H54 (cell line): ENCODE measurements at places on chromosomes 1 and 21.
A peak's percentile ranks its signal among the peaks of the same experiment; 100 is the strongest.

- DNase-seq, result no peak
Measured at GRCh38 chr1:6145864-6146410, 34.2 kb downstream of the CHD5 start.

DNA sequence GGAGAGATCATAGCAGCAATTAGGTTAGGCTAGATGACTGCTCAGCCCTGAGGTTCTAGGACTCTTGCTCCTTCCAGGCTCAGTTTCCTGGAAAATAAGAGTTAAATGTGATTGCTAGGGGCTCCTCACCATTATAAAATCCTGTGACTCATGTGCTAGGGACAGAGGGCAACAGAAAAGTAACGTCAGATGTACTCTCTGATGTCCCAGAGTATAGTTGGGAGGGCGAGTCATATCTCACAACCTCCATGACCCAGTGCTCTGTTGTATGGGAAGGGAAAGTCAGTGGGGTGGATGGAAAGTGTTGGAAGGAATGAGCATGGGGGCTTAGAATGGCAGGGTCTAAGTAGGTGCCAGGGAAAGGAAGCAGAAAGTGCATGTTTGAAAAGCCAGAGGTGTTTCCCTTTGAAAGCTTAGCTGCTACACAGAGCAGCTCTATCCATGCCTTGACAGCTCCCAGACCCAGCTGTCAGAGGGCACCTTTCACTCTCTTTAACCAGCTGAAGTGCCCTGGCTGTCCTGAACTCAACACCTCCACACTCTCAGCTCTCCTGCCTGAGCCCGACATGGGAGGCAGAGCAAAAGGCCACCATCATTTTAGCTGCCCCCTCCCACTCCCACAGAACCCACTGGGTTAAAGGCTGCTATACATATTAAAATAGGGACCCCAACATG, 11.6 kb downstream of the GJA5 start:
- no peak for DNase-seq

- no peak for DNase-seq
Measured at GRCh38 chr1:204225841-204226735, 12.3 kb upstream of the GOLT1A start.

GRCh38 chr1:114979278-114979891, 50.2 kb upstream of the TSHB start:
- DNase-seq, result no peak

DNA sequence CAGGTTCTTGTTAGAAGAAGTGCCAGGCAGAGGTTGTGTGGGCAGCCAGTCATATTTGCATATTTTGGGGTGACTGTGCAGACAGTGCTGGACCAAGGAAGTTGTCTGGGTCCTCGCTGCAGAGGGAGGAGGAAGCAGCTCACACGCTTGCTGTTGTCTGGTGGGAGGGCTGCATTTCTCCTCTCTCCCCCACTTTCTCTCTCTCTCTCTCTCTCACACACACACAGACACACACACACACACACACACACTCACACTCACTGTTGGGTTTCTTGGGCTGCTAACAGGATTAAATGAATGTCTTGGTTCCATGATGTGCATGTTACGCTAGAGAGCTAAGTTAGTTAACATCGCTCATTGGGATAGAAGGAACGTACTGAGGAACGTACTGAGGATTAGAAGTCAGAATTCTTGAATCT, 72.9 kb downstream of the AGPAT3 start:
- no peak for DNase-seq

DNA sequence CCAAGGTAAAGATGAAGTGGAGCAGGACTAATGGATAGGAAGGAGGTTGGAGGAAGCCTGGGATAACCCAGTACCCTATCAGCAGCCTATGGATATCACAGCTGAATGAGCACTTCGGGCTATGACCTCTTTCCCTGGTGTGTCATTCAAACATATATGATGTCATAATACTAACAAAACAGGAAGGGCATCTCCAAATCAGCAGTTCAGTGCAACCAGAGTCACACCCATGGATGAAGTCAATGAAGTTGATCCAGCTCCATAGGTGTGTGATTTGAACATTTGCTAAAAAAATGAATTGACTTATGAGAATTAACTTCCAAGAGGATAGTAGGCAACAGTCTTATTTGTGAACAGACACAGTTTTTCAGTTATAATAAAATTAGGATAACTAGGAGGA, 1.7 kb upstream of the C1orf116 start:
- DNase-seq, result no peak

GRCh38 chr1:26719205-26719604, 23.4 kb downstream of the ARID1A start:
- DNase-seq, result no peak

GRCh38 chr1:104295511-104295910, 545.8 kb downstream of the AMY1C start:
- DNase-seq, result no peak

DNA sequence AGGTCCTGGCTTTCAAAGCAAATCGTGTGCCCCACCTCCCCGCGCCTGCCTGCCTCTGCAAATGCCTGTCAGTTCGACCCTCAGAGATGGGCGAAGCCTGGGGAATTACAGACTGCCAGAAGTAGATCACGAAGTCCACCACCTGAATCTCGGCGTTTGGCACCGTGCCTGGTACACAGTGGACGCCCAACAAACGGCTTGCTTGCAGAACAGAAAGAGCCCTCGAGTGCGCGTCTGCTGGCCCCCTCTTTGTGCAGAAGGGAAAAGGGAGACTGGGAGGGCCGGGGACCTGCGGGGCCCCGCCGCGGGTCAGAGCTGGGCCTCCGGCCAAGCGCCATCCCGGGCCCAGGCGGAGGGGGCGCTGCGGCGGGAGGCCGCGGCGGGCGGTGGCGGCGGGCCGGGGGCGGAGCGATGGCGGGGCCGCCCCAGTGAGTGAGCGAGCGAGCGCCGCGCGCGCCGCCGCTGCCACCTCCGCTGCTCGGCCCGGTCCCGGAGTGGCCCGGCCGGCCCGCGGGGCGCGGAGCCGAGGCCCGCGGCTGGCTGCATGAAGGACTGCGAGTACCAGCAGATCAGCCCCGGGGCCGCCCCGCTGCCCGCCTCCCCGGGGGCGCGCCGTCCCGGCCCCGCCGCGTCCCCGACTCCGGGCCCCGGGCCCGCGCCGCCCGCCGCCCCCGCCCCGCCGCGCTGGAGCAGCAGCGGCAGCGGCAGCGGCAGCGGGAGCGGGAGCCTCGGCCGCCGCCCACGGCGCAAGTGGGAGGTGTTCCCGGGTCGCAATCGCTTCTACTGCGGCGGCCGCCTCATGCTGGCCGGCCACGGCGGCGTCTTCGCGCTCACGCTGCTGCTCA, at the start of gene ZDHHC18:
Gene ZDHHC18 (plus strand): TSS at position 428 of the 845 bp plus-strand sequence. CDS start 117 bp downstream, at position 545.
- peak; percentile 61 for DNase-seq

DNA sequence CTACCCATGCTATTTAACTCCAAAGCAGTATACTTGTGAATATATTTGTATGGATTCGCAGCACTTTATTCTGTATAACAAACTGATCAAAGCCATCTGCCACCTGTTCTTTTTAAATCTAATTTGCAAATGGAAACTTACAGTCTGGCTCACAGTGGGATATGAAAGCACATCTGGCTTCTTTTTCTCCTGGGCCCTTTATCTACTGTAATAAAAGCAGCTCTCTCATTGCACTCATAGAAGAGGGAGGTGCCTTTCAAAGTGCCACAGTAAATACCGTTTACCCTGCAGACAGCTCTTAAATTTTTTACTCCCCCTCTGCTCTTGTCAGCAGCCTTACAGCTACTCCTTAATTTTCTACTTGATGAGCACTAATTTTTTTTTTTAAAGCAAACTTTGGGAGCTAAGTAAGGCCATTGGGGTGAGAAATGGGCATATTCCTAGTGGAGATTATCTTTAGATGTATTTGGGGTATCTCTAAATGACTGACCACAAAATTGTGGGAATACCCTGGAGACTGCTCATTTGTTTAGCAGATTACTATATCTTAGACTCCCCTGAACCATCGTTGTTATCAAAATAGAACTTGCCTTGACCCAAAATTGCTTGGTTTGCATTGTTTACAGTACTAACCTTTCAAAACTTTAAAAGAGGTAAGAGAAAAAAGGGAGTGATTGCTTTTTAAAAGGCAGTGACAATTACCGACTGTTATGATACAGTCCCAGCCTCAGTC, 110.1 kb downstream of the VPS13D start:
- no peak for DNase-seq

- DNase-seq, result peak; percentile 35
Measured at GRCh38 chr21:39444421-39445180, 977 bp downstream of the LCA5L start.

GRCh38 chr1:22728751-22729399, 18.2 kb downstream of the EPHB2 start:
- no peak for DNase-seq

- DNase-seq, result no peak
Measured at GRCh38 chr1:36950604-36951291, 83.6 kb downstream of the GRIK3 start.

- DNase-seq, result no peak
Measured at GRCh38 chr1:47781171-47781959, 215.8 kb downstream of the TRABD2B start.

DNA sequence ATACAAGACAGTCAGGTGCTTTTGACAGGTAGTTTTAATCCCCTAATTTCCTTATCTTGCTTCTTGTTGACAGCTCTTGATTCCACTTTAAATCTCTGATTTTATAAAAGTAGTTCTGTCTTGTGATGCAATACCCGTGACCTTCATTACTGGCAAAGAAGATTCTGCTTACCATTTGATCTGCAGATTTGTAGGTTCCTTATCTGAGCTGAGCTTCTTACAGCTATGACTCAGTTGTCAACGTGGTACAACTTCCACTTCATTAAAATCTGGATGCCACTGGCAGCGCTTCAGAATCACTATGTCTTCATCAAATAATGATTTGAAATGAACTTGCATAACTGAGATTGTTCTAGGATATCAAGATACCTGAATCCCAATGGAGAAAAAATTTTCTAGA, 543.6 kb upstream of the B3GALT2 start:
- DNase-seq, result no peak

- no peak for DNase-seq
Measured at GRCh38 chr1:227758366-227758765, 23.1 kb downstream of the SNAP47 start.

- no peak for DNase-seq
Measured at GRCh38 chr1:166603296-166603695, 236.0 kb upstream of the POGK start.

- DNase-seq, result no peak
Measured at GRCh38 chr1:145959957-145960467, 2.2 kb upstream of the LIX1L start.

DNA sequence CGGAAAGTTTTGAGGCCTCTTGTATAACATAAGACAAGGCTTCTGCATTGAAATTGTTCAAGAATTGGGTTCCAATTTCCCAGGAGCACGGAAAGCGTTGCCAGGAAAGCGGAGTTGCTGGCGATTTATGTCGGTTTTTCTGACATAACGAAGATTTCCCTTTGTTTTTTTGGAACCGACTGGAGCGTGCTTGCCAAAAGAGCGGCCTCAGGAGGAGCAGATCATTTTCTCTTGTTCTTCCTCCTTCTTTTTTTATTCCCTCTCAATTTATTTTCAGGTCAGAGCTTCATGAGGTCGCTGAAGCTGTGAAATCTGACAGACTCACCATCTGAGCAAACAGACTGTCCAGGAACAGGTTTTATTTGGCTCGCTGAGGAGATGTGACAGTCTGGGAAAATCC, 275.5 kb downstream of the CAMTA1 start:
- DNase-seq, result no peak

GRCh38 chr1:47813970-47814369, 183.2 kb downstream of the TRABD2B start:
- DNase-seq, result no peak

GRCh38 chr1:229596925-229597699, 28.8 kb downstream of the TAF5L start:
- no peak for DNase-seq

DNA sequence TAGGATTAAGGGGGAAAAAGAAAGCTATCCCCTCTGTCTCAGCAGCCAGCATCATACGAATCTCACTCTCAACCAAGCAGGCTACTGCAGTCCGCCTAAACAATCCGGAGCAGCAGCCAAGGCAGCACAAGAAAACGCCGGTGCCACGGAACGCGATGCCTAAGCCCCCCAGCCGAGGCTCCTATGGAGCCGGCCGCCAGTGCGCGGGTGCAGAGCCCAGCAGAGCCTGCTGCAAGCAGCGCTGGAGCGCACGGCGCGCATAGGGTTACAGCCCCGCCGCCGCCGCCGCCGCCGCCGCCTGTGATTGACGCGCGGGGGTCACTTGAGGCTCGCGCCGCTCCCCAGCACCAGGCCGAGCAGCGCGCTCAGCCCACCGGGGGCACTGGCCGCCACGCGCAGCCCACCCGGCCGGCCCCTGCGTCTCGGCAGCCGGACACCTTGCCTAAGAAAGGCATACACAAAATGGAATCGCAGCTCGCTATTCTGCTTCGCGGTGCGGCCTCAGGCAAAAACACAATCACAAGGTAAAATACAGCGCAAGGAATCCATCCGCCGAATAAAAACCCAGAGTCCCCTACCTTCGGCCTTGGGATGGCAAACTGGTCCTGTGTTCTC, 780 bp downstream of the HIVEP3 start:
- DNase-seq, result no peak

DNA sequence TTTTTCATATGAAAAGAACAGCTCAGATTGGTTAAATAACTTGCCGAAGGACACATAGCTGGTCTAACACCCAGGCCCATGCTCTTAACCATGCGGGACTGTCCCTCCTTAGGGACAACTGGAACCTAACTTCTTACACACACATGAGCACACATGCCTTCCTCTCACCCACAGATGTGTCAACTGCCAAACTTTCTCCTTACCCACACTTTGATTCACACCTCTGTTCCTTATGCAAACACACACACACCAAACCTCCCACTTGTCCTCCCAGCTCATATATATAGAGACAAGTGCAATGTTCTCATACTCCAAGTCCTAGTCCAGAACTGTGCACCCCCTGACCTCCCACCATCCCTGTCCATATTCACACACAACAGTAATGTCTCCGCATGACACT, 4.3 kb downstream of the RAB25 start:
- no peak for DNase-seq

- no peak for DNase-seq
Measured at GRCh38 chr1:6500544-6501278, 9.2 kb upstream of the PLEKHG5 start.

GRCh38 chr1:91349524-91349923, 55.1 kb downstream of the HFM1 start:
- no peak for DNase-seq

- no peak for DNase-seq
Measured at GRCh38 chr1:151356696-151357095, 9.6 kb upstream of the RFX5 start.

- no peak for DNase-seq
Measured at GRCh38 chr1:201556841-201557571, 18.1 kb downstream of the NAV1 start.

DNA sequence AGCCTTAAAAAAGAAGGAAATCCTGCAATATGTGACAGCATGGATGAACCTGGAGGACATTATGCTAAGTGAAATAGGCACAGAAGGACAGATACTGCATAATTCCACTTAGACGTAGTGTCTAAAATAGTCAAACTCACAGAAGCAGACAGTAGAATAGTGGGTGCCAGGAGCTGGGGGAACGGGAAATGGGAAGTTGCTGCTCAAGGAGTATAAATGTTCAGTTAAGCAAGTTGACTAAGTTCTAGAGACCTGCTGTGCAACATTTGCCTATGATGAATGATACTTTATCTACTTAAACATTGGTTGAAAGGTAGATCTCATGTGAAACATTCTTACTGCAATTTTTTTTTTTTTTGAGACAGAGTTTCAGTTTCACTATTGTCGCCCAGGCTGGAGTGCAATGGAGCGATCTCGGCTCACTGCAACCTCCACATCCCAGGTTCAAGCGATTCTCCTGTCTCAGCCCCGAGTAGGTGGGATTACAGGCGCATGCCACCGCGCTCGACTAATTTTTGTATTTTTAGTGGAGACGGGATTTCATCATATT, 197.8 kb downstream of the HIVEP3 start:
- no peak for DNase-seq
